Mesenteric fat pad (tissue), 1 donor: ENCODE measurements at places on chromosomes 16 and 17.

- DNase-seq = no peak
Observed at GRCh38 chr17:57415751-57416207, 159.5 kb downstream of the MSI2 start.

- DNase-seq = no peak
Observed at GRCh38 chr16:54211203-54211602, 75.4 kb downstream of the IRX3 start.

- no peak for DNase-seq
Observed at GRCh38 chr17:2723997-2724783, 12.6 kb upstream of the CLUH start.

DNA sequence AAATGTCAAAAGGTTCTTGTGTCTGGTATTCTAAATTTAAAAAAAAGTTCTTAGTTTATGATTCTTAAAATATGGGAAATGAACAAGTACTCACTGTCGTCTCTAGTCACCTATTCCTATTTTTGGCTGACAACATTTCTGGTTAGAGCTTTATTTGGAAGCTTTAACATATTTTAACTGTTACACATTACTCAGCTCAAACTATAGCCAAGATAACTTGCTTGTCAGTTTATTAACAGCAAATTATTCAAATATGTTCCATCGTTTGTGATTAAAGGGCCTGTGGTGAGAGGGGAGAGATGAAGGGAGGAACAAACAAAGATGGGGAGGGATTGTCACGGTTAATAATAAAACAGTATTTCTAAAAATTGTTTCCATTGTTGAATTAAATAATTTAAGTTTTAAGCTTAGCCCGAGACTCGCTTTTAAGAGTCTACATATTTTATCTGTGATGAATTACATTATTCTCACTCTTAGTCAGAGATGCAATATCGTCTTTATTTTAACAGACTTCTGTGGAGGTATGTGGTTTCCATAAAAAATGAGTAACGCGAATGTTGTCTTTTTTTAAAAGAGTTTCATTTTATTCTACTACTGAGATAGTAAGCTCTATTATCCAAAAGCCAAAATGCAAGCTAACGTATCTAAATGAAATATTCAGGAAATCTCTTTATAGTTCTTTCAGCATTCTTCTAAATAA is 321.9 kb upstream of the PMFBP1 start:
- DNase-seq = no peak
